ENCODE measurements at places on chromosomes 7 and 10.

DNA sequence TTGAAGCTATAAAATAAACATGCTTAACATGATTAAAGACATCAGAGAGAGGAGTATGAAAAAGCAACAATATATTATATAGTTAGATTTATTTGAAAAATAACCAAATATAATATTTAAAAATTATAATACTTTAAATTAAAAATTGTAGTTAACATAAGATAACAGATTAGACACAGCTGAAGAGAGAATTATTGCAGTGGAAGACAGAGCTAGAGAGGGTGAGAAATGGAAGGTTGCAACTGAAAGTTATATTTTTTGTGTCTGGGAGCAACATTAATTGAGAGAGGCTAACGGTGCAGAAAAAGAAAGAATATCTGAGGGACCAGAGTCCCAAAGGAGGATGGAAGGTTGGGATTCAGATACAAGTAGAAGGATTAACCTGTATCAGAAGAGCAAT is 548.9 kb upstream of the FZD8 start:
- no peak for DNase-seq

GRCh38 chr7:88866265-88866863 is 70.8 kb upstream of the TEX47 start:
- DNase-seq = no peak

- DNase-seq = no peak
Measured at GRCh38 chr7:108322925-108323832, 133.1 kb downstream of the NRCAM start.

DNA sequence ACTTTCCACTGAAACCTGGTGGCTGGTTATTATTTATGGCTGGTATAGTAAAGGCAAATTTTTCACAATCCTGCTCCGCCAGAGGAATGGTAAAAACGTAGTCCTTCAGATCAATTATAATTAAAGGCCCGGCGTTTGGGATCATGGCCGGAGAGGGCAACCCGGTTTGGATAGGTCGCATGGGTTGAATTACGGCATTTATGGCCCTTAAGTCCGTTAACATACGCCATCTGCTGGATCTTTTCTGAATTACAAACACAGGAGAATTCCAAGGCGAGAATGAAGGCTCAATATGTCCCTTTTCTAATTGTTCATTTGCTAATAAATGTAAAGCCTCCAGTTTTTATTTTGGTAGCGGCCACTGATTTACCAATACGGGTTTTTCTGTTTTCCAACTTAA is 11.3 kb upstream of the TAS2R3 start:
- DNase-seq = no peak

- no peak for DNase-seq
Measured at GRCh38 chr7:68476966-68477365, 1121.3 kb upstream of the AUTS2 start.

DNA sequence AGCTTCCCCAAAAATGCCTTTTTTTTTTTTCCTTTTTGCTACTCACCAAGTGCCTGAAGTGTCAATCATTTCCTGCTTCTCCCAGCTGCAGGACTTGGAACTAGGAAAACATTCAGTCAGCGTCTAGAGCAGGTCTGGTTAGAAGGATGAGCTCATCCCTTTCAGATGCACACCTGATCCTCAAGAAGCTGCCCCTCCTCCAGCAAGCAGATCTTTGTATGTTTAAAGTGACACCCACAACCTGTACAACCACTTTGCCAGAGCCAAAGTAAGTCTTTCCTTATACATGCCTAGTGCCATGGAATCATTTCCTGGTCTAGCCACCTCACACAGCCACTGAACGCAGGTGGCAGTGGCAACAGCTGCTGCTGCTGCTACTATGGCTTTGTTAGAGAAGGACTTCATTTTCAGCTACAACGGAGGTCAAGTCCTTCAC is 10.4 kb upstream of the USP54 start:
- DNase-seq = no peak

DNA sequence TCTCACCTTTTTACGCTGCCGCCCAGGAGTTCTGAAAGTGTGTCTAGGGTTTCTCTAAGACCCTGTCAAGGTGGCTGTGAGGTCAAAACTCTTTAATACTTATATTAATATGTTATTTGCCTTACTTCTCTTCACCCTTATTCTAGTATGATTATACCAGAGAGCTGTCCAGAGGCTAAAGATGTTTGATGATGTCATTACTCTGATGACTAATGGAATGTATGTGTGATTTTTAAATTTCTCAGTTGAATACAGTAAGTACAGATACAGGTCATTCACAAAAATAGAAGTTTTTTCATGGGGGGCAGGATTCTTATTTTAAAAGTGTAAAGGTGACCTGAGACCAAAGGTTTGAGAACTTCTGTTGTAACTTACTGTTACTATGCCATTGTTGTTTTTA is 150.6 kb upstream of the FOXP2 start:
- no peak for DNase-seq

GRCh38 chr7:46218461-46219200 is 297.6 kb upstream of the IGFBP3 start:
- no peak for DNase-seq

DNA sequence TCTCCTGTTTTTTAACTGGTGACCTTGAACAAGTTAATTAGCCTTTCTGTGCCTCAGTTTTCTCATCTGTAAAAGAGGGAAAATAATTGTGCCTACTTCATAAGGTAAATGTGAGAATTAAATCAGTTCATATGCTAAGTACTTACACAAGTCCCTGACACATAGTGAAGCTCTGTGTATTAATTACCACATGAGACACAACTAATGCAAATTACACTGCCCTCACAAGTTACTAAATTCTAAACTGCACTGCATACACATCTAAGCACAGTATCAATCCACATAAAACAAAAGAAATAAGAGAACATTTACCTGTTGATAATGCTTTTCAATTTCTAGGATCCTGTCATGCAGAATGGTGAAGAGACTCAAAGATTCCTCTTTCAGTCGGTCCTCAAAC is 22.5 kb downstream of the C10orf67 start:
- no peak for DNase-seq
